ENCODE measurements at places on chromosomes 12 and 14. TPM values are rescaled to one million over a fixed set of nuclear protein-coding genes. Genes with fewer than 3 reads are reported as not detected.

DNA sequence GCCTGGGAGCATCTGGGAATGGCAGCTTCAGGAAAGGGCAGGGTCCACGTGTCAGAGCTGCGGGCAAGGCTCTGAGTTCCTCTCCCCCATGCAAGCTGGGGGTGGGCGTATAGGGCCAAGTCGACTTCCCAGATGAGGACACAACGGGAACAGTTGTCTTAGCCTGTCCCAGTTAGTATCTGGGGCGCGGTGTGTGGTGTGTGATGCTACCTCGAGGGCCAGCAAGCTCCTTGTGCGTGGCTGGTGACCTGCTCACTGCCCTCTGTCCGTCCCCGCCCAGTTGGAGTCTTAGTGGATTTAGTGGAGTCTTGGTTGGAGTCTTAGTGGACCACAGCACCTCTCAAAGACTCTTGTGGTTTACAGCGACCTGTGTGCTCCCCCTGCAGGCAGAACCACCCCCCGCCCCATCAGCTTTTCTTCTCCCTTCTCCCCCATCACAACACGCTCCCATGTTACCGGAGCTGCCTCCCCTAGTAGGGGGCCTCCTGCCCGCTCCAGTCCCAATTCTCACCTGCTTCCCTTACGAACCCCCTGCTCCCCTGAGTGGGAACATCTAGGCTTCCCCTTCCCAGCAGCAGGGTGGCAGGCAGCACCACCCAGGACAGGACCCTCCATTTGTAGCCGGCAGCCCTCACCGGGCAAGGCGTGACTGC is 8.7 kb downstream of the ASPG start:
- DNase-seq: no peak
- H3K4me1 ChIP-seq: no peaks in the 10 kb centered on the region
- H3K27me3 ChIP-seq: peaks cover 6% of the 10 kb centered on the region
- no peak overlapping the region for H3K27ac ChIP-seq
- no peak overlapping the region for H3K4me3 ChIP-seq

The MOAP1 gene
- 6.7 TPM for total RNA-seq

- H3K4me1 ChIP-seq: no peaks in the 10 kb centered on the region
- H3K27ac ChIP-seq: no peak overlapping the region
- H3K4me3 ChIP-seq: no peak overlapping the region
- peaks cover 55% of the 10 kb centered on the region for H3K36me3 ChIP-seq
- no peaks in the 10 kb centered on the region for H3K27me3 ChIP-seq
- no peak for DNase-seq
These were observed 33.6 kb downstream of the KLC1 start for GRCh38 chr14:103662591-103662990.

DNA sequence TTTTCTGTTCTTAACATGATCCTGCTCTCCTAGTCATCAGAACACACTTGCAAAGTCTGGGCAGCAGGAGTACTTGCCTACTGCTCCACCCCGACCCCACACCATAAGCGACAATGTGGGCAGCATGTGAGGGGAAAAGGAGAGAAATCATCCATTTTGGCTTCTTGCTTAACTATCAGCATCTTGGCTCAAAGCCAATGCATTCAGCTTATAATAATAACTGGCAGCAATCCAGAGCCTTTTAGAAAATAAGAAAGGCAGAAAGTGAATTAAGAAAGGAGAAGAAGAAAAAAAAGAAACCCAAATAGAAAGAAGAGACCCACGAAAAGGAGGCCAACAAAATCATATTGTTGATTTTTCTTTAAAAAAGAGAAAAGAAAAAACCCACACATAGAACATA is 930.8 kb downstream of the BCL11B start:
- no peaks in the 10 kb centered on the region for H3K27me3 ChIP-seq
- no peak for DNase-seq
- no peaks in the 10 kb centered on the region for H3K36me3 ChIP-seq
- H3K4me3 ChIP-seq: no peak overlapping the region

DNA sequence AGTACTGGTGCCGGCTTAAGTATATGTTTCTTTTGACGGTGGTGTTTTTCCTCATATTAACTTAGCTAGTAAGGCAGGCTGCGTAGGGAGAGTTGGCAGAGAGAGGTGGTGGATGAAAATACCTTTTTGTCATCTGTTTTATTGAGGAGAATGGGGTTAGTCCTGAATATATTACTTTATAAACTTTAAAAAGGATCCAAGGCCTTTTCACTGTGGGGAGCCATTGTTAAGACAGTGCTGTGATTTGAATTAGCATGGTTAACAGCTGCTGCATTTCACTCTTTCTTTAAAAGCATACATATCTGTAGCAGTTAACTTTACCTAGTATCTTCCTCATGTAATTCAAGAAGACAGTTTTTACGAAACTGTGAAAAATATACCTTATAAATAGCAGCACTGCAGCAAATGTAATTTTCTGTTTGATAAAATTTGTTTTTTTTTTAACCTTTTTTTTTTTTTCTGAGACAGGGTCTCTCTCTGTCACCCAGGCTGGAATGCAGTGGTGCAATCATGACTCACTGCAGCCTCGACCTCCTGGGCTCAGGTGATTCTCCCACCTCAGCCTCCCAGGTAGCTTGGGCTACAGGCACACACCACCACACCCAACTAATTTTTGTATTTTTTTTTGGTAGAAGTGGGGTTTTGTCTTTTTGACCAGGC is 57.1 kb downstream of the AEBP2 start:
- H3K27me3 ChIP-seq: no peaks in the 10 kb centered on the region
- H3K36me3 ChIP-seq: peaks cover 25% of the 10 kb centered on the region
- H3K4me3 ChIP-seq: no peak overlapping the region
- peaks cover 4% of the 10 kb centered on the region for H3K4me1 ChIP-seq
- DNase-seq: no peak

DNA sequence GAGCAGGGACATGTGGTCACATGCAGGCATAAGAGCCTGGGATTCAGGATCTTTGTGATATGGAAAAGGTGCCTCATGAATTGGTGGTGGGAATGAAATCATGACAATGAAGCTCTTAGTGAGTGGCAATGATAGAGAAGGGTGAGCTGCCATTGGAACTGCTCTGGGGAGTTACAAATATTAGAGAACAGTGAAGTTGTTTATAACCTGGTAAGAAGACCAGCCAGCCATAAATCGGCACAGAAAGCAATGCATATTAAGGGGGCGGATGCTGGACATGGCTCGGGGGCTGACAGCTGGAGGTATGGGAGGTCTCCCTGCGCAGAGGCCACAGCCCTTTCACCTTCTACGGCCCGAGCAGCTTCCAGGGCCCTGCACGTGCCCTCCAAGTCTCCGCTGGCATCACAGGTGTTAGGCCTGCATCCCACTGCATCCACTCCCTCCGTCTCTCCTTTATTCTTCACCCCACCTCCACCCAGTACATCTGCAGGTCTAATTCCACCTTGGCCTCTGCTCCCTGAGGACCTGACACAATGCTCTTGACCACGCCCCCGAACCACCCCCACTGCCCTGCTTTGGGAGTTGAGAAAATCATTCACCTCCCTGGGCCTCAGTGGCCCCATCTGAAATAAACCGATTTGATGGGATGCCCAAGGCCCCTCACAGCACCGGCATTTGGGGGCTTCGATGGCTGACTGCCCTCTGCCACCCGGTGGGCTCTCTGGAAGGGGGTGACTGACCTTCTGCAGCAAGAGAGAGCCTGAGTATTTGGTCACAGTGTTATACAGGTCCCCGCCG is 4.1 kb downstream of the CACNA2D4 start:
- no peak overlapping the region for H3K4me3 ChIP-seq
- H3K4me1 ChIP-seq: peaks cover 39% of the 10 kb centered on the region
- no peak overlapping the region for H3K27ac ChIP-seq
- no peaks in the 10 kb centered on the region for H3K27me3 ChIP-seq
- H3K36me3 ChIP-seq: no peaks in the 10 kb centered on the region
- peak; percentile 1 for DNase-seq

The GLS2 gene
- not detected for total RNA-seq

The LBHD2 gene
- not detected for total RNA-seq

GRCh38 chr12:44889162-44889561 is 13.0 kb upstream of the NELL2 start:
- peak; percentile 52 for DNase-seq
- no peaks in the 10 kb centered on the region for H3K36me3 ChIP-seq
- no peak overlapping the region for H3K4me3 ChIP-seq
- H3K27me3 ChIP-seq: no peaks in the 10 kb centered on the region

- H3K27ac ChIP-seq: peak overlapping the region; percentile 59
- H3K4me1 ChIP-seq: peaks cover 54% of the 10 kb centered on the region
- H3K4me3 ChIP-seq: no peak overlapping the region
These were observed 13.2 kb downstream of the PNP start for GRCh38 chr14:20482382-20482781.

DNA sequence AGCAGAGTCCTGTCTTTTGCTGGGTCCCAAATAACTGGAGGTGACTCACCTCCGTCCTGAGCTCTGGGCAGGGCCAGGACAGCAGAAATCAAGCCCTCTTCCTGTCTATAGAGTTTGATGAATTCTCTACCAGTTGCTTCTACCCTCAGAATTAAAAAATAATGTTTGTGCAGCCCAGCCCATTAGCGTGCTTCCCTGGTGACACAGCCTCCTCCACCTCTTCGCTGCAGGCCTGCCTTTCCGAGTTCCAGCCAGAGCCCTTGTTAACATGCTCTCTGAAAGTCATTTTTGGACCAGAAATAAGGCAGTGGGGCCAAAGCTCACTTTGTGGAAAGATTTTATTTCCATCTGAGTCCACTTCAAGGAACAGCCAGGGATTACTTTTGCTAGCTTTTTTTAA is 94.0 kb downstream of the TBX5 start:
- H3K27ac ChIP-seq: no peak overlapping the region
- H3K4me3 ChIP-seq: no peak overlapping the region
- no peaks in the 10 kb centered on the region for H3K4me1 ChIP-seq
- no peaks in the 10 kb centered on the region for H3K36me3 ChIP-seq

DNA sequence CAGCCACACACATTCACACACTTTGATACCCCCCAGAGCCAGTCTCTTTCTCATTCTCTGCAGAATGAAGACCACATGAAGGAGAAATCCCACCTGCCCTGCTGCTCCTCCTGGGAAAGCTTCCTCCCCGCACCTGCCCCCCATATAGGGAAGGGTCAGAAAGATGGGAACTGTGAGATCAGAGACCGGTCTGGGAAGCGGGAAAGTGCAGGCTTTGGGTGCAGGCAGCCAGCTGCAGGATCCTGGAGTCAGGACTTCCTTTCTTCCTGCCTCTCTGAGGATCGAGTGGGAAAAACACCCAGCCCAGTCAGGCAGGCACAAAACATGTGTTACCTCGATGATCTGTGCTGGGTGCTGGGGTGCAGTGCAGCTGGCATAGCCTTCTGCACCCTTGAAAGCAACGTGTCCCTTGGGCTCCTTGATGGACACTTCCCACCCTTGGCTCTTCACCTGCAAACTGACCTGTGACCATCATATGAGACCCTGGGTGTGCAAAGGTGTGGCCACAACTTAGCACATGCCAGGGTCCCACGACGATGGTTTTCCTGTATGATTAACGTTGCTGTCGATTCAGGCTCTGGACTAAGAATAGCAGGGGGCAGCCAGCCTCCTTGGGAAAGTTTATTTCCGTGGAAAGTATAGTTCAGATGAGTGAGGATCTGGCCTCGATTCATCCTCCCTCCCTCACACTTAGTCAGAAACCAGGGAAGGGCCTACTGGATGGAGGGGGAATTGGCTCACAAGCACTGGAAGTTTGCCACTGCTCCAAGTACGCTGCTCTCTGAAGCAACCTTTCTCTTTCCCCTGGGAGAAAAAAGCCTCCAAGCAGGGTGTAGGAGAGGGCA is 105.4 kb upstream of the MED13L start:
- H3K27me3 ChIP-seq: no peaks in the 10 kb centered on the region
- no peak overlapping the region for H3K27ac ChIP-seq
- no peak for DNase-seq

- no peak overlapping the region for H3K27ac ChIP-seq
- no peak overlapping the region for H3K4me3 ChIP-seq
- no peak for DNase-seq
- no peaks in the 10 kb centered on the region for H3K27me3 ChIP-seq
These were observed 384.9 kb upstream of the FOXG1 start for GRCh38 chr14:28381656-28382055.

DNA sequence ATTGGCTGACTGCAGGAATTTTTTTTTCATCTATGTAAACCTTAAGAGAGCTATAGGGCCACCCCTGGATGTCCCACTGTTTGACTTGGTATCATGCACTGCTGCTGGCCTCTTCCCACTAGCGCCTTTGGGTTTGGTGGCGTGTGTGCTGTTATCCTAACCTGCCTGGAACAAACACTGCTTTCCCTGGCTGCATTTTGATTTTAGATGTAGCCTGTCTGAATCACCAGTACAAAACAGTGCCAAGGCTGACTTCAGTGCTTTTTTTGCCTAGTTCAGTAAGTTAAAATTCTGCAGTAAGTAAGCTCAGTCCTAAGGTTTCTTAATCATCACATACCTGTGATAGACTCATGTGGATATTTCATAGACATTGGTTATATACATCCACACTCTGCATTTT is 99.2 kb downstream of the EML1 start:
- no peak for DNase-seq
- H3K27ac ChIP-seq: no peak overlapping the region
- no peak overlapping the region for H3K4me3 ChIP-seq
- no peaks in the 10 kb centered on the region for H3K36me3 ChIP-seq
- H3K4me1 ChIP-seq: no peaks in the 10 kb centered on the region

DNA sequence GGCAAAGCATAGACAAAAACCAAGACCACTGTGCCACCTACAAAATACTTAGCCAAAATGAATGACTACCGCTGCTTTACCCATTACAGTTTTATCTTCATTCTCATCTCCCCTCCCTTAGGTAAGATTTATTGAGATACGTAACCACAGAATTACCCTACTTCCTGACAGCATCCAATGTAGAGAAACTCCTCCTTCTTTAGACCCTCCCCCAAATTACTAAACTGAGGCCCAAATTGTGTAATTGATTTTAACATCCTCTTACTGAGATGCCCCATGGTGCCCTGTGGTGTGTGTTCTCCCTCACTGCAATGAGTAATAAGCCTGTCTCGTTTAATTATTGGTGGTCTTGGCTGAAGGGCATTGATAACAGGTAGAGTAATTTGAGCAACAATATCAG is 19.1 kb downstream of the VRK1 start:
- DNase-seq: no peak
- H3K27ac ChIP-seq: no peak overlapping the region
- H3K36me3 ChIP-seq: peaks cover 22% of the 10 kb centered on the region
- 0 out of 2 replicates have a peak, but pooled peaks cover 3% of the 10 kb centered on the region for H3K4me1 ChIP-seq

DNA sequence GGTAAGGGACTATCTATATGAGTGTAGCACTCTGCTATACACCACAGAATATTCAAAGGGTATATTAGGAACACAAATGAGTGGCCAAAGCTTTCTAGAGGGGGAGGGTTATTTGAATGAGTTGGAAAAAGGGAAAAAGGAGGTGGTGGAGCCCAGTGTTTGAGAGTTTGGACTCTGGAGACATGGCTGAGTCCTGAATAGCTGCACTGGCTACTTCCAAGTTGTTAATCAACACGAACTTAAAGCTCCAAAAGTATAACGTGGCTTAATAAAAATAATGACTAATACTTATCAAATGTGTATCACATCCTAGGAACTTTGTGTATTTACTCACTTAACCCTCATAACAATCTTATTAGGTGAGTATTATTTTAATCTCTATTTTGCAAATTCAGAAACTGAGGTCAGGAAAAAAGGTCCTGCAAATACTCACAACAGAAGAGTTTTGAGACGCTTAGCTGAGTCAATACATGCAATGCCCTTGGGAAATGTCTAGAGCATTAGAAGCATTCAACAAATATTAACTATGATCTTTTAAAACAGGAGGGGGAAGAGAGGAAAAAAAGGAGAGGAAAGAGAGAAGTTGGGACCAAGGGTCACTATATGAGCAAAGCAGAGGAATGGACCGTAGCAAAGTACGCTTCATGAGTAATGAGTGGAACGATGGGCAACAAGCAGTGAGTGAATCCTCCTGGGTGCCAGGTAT is 189.5 kb upstream of the HMGA2 start:
- H3K4me1 ChIP-seq: no peaks in the 10 kb centered on the region
- H3K4me3 ChIP-seq: no peak overlapping the region
- no peaks in the 10 kb centered on the region for H3K27me3 ChIP-seq
